Left kidney (tissue), 8 donors: ENCODE measurements at places on chromosomes 7 and 10. TPM values are rescaled to one million over a fixed set of nuclear protein-coding genes. Genes with fewer than 3 reads are reported as not detected.

DNA sequence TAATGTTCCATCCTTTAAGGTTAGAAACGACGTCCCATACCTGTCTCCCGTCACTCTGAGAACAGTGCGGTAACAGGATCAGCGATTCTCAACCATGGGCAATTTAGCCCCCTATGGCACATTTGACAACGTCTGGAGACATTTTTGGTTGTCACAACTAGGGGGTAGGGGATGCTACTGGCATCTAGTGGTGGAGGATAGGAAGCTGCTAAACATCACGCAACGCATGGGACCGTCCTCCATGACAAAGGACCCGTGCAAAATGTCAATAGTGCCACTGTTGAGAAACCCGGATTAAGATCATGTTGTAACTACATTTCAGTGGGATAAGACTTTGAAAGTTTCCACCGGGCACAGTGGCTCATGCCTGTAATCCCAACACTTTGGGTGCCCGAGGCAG is 5.0 kb upstream of the PAXIP1 start:
- DNase-seq = no peak

GRCh38 chr7:39712751-39713150 is 89.4 kb downstream of the RALA start:
- DNase-seq = no peak

DNA sequence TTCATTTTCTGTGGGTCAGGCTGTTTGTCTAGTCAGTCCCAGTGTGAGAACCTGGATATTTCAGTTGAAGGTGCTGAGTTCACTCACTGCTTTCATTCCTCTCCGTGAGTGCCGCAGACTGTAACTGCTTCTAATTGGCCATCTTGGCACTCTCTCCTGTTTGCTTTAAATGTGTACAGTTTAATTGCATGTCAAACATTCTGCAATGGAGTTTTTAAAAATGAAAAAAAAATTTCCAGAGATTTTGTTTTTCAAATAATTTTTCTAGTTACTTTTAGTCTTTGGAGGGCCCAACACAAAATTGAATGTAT is 87.8 kb downstream of the CCSER2 start:
- DNase-seq = no peak

- DNase-seq = no peak
Observed at GRCh38 chr7:79778786-79779770, 325.6 kb upstream of the MAGI2 start.

DNA sequence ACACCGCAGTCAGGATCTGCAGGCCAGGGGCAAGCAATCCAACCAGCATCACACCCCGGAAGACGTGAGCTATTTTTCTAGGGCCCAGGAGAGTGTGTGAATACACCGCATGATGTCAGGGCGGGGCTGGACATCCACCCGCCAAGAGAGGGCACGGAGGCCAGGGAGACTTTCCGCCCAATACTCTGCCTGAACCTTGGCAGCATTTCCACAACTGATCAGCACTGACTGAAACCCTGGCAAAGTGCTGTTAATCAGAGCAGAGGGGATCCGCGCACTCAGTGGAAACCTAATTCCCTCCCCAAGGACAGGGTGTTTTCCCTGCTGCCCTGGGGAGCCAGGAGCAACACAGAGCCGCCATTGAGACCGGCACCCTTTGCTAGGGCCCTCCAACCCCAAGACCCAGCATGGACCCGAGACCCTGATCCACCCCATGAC is 8.2 kb downstream of the MAD1L1 start:
- DNase-seq = no peak

DNA sequence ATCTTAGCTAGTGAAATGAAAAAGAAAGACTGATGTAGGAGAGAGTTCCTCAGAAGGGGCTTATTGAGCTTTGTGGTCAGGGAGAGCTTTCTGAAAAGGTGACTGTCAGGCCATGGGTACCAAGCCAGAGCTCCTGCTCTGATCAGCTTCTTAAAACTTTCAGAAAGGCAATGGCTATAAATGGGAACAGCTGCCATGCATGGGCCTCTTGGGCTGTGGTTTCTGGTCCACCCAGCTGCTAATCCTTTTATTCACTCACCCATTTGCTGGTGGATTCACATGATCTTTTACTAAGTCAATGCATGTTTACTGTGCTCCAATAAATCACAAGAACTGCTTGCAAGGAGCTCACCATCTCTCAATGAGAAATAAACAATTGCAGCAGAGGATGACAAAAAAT is 60.1 kb upstream of the ZPBP start:
- no peak for DNase-seq

DNA sequence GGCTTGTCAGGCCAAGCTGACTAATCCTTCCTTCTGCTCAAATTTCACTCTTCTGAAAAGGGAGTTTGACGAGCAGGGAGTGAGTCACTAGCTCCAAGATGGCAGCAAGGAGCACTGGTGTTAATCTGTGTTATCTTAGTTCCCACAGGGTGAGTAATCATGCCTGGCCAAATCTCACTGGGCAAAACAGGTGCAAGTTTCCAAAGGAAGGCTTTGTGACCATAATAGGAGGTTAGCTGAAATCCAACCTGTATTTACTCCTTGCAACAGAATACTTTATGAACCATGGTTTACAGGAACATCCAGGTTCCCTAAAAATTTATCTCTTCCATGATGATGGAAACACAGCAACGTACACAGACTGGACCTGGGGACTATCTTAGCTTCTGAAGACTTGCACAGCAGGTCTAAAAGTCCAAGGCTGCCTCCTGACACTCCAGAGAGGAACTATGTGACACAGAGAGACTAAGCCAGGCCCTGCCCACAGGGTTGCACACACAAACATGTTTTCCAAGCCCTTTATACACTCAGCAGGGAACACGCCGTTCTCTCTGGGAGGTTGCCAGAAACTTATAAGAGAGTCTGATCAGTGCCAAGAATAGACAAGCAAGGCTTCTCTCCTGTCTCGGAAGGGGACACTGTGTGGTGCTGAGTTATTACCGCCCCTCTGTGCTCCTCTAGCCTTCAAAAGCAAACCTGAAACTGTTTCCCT is 46.3 kb downstream of the PDK4 start:
- no peak for DNase-seq

Gene HECW1
- polyA plus RNA-seq = 9.4 TPM

- no peak for DNase-seq
Observed at GRCh38 chr7:6448943-6449543, 1.3 kb upstream of the DAGLB start.

Gene CHRM2
- 4.2 TPM for polyA plus RNA-seq

DNA sequence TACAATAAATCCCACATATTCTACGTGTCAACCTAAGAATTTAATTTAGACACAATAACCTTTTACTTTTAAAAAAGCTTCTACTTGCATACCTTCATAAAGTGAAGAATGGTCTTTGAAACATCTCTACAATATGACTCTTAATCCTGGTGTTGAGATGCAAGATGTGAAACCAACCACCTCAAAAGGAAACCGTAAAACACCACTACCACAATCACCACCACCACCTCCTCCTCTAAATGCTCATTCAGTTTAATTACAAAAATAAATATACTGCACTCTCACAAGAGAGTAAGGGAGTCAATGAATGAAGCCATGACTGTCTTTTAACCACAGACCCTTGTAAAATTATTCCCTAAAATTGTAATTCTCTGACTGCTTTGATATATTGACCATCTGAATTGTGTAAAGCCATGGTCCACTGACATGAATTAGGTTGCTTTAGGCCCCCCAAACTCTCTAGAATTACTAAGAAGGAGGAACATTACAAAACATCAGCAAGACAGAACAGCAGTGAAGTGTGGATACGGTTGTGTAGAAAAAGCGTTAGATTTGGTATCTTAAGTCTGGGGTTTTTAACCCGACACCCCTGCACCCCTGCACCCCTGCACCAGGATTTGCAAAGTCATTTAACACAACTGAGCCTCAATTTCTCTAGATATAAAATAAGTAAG is 171.4 kb downstream of the SFMBT2 start:
- DNase-seq = no peak

GRCh38 chr7:101686030-101686429 is 56.9 kb upstream of the MYL10 start:
- no peak for DNase-seq

DNA sequence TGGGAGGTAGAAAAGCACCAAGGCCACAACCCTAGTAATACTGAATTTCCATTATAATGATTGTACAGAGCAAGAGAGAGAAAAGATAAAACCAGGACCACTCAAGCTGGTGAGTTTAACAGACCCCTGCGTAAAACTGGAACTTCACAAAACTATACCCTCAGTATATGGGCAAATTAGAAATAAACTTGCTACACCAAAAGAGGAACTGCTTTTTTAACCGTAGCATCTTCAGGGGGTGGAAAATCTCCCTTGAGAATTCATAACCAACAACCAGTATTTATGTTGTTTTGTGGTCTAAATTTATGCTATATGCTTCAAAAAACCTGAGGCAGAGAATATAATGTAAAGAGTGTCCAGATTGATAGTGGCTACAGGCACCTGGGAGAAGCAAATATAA is 171.2 kb downstream of the SGMS1 start:
- no peak for DNase-seq
